ENCODE measurements at places on chromosomes 16 and 17.

DNA sequence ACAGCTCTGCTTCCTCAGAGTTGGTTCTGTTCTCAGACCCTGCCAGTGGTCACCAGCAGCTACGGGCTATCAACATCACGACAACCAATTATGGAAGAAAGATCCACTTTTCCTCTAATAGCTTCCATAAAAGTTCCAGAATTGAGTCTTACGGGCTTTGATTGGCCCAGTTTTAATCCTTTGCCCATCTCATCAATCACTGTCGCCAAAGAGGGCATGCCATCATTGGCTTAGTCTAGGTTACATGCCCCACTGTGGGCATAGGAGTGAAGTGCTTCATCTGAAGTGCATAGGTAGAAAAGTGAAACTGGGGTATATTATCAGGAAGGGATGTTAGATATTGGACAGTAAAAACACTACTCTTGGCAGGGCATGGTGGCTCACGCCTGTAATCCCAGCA, 76.6 kb upstream of the DHX40 start:
- no peak for DNase-seq

GRCh38 chr17:48053758-48054237, 5.6 kb downstream of the NFE2L1 start:
- DNase-seq = peak; percentile 75

GRCh38 chr17:80053102-80053501, 16.7 kb downstream of the CCDC40 start:
- no peak for DNase-seq

DNA sequence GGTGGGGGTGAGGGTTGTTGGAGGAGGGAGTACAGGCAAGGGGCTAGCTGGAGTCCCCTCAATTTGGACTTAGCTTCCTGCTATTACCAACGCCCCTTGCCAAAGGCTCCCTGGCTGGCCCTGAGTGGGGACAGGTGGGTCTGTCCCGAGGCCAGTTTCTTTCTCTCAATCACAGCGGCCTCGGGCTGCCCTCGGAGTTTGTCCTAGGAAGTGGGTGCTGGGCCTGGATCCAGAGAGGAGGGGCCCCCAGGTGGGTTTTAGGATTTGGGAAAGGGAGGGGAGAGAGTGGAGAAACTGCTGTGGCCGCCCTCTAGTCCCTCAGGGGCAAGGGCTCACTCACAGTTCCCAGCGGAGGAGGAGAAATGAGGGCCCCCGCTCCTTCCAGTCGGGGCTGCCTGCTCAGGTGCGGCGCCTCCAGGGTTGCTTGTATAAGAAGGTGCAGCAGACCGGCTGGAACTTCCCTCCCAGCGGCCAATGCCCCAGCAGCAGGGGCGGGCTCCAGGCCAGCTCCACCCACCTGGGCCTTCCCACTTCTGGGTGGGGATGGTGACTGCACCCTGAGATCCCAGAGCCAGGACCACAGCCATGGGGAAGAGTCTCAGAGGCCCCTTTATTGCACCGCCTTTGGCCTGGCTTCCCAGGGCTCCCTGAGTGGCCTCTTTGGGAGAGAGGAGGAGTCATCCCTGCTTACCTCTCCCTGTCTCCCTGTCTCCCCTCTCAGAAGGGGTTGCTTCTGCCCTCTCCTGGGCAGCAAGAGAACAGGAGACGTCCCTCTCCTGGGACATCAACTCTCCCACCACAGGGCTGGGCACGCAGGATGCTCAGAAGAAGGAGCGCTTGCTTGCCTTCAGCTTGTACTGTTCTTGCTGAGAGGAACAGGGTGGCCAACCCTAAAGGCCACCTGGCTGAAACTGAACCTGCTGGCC, 112.0 kb upstream of the SMURF2 start:
- peak; percentile 91 for DNase-seq

- peak; percentile 48 for DNase-seq
Measured at GRCh38 chr16:66651474-66651765, 45.1 kb downstream of the CMTM4 start.

DNA sequence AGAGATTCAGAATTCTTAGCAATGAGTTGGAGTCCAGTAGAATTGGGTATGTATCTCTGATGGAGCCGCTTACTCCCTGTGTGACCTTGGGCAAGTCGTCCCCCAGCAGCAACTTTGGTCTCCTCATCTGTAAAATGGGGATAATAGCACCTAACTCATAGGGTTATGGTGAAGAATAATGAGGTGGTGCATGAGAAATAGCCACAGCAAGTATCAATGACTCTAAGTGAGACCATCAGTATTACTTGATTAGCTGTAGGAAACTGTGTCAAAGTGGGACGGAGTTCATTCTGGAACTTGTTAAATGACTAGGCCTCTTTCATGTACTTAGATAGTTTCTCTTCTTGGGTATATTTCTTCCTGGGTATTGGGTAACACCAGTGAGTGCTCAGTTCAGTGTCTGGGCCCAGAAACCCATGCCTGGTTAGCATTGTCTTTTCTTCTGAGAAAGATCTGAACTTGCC, 6.4 kb downstream of the PRKCB start:
- no peak for DNase-seq

DNA sequence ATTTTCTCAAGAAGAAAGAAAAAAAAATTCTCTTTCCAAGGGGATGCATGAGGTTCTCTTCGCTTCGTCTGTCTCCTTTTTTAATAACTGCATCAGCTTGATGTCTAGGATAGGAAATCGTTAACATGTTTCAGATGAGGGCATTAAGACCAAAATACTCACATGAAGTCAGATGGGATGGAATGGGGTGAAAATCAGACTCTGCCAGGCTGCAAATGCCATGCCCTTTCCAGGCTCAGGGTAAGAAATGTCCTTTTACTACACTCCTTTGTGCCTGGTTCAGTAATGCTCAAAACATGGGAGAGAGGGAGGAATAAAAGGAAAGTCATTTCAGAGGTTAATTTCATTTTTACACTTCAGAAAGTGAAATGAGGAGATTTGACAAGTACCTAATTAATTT, 21.7 kb upstream of the ERCC4 start:
- no peak for DNase-seq

- no peak for DNase-seq
Measured at GRCh38 chr17:39156491-39156890, 5.1 kb upstream of the PLXDC1 start.

GRCh38 chr16:4131621-4132020, 15.4 kb upstream of the ADCY9 start:
- peak; percentile 27 for DNase-seq

DNA sequence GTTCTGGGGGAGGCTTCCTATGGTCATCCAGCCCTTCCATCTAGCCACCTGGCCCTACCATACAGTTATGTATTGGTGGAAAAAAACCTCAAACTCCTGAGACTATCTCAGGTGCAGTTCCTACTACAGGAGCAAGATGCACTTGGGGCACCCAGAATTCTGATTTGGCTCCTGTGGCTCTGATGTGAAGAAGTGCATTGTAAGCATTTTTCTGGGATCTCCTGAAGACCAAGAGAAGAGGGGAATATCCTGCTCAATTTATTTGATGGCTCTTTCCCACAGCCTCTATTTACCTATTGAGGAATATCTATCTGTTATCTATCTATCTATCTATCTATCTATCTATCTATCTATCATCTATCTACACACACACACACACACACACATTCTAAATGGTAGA, 1981.5 kb downstream of the TP53TG3F start:
- no peak for DNase-seq

DNA sequence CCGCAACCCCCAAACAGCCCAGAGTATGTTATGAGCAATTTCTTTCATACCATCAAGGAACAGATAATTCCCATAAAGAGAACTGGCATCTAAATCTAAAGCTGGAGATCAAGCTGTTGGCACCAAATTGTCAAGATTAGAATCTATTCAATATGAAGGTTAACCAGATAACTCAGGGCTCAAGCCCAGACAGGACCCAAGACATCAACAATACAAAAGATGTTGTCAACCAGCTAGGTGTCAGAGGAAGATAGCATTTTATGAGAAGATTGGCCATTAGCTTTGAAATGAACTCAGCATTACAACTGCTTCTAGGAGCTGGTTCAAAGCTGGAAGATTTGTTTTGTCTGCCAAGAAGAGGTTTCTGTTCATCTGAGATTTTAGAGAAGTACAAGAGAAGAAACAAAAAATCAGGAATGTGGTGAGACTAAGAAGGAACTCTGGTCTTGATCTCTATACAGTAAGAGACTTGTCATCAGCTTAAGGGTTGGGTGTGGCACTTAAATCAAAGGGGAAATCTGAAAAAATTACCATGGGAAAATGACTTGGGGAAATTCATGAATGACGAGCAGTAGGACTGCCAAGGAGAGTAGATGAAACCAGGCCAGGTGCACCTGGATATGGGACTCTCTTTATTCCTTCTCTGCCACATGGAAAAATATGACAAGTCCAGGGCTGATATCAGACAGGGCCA, 64.2 kb upstream of the COX10 start:
- DNase-seq = no peak

GRCh38 chr16:72552654-72553053, 380.7 kb upstream of the PMFBP1 start:
- DNase-seq = no peak

DNA sequence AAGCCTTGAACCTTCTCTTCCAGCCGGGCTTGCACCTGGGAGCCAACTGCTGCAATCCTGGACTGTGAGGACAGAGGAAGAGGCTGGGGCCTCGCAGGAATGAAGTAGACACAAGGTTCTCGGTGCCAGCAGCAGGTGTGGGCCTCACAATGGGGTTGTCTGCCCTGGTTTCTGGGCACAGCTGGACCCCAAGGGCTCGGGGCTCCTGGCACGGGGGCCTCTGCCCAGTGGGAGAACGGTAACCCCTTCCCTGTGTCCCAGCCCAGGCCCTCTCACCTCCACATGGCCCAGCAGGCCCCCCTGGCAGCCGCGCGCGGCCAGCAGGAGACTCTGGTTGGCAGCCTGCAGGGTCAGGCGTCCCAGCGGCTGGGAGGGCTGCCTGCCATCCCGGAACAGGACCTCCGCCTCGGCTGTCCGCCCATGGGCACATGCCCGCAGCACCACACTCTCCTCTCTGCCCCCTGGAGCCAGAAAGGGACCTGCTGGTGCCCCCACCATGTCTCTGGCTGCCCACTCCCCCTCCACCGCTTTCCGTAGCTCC, 46.9 kb downstream of the RMI2 start:
- DNase-seq = no peak

- DNase-seq = no peak
Measured at GRCh38 chr16:47506800-47507199, 45.7 kb downstream of the PHKB start.

GRCh38 chr17:75619506-75620431, 13.5 kb upstream of the SMIM5 start:
- peak; percentile 49 for DNase-seq

- peak; percentile 29 for DNase-seq
Measured at GRCh38 chr17:31490019-31490650, 98.7 kb downstream of the RAB11FIP4 start.

GRCh38 chr17:33517746-33518145, 224.7 kb upstream of the ASIC2 start:
- DNase-seq = no peak

DNA sequence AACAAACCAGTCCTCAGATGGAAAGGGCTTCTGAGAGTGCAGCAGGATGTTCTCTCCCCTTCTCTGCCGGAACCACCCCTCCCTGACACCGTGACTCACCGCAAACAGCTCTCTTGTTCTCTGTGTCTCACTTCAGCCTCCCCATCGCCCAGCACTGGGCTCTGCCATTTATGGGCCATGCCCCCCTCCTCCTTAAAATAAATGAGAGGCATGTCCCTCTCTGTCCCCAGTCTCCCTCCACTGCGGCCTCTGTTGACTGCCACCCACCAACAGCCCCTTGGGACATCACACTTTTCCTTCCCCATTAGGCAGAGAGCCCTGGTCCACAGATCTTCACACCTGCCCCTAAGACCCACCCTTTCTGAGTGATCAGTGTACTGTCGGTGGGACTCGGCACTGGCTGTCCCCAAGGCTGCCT, 6.3 kb downstream of the CCDC102A start:
- DNase-seq = peak; percentile 34

DNA sequence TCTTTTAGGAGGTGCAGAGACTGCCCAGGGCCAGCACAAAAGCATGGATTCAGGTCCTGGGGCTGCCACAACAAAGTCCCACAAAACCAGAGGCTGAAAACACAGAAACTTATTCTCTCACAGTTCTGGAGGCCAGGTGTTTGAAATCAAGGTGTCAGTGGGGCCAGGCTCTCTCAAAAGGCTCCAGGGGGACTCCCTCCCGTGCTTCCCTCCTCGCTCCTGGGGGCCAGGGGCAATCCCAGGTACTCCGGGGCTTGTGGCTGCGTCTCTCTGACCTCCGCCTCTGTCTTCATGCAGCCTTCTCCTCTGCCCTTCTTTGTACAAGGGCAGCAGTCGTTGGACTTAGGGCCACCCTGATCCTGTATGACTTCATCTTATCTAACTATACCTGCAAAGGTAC, 8.3 kb upstream of the RBFOX3 start:
- DNase-seq = no peak

DNA sequence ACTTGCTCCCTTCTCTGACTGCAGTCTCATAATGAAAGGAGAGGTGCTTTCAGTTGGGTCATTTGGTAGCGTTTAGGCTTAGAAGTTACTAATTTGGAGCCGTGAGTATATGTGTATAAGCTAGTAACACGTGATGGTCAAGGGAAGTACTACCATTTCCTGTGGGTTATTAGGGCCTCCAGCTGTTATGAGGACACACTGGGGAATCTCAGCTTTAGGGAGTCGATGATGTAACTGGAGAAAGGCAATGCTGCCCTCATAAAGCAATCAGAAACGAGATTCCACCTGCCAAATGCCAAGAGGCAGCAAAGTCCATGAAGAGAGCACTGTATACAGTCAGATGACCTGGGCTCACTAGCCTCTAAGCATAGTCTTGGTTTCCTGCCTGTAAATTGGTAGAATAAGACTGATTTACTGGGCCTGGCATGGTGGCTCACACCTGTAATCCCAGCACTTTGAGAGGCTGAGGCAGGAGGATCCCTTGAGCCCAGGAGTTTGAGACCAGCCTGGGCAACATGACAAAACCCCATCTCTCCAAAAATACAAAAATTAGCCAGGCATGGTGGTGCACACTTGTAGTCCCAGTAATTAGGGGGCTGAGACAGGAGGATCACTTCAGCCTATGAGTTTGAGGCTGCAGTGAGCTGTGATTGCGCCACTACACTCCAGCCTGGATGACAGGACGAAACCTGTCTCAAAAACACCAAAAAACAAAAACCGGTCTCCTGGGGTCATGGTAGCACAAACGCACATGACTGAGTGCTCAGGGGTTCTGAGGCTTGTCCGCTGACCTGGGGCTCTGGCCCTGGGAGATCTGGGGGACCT, 53.0 kb downstream of the SF3B3 start:
- DNase-seq = peak; percentile 41

GRCh38 chr16:47061204-47061603, 82.5 kb downstream of the NETO2 start:
- DNase-seq = no peak

DNA sequence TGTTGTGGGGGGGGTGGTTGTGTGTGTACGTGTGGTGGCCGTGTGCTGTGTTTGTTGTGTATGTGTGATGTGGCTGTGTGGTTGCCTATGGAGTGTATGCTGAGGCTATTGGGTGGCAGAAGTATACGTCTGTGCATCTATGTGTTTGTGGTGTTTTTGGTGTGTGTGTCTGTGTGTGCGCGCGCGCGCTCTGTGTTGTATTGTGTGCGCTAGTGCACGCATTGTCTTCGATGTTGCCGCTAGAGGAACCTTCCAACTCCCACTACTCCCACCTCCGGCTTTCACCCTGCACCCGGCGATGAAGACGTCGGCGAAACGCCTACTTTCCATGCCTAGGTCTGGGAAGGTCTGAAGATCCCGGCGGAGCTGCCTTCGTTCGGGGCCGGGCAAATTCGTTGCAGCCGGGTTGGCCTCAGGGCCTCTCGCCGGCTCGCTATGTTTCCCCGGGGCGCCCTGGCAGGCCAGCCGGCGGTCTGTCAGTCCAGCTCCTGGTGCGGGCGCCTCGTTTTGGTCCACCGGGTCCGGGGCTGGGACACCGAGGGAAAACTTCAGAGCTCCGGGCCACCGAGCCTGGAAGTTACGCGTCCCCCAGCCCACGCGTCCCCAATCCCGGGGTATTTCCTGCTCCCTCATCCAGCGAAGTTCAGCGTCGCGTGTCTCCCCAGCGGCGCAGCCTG, 5.2 kb upstream of the DLX4 start:
- no peak for DNase-seq
